ENCODE measurements at places on chromosomes 12 and 14. TPM values are rescaled to one million over a fixed set of nuclear protein-coding genes. Genes with fewer than 3 reads are reported as not detected.

Gene NDUFB1
- total RNA-seq: 122 TPM

Gene ACOT6
- not detected for total RNA-seq

Gene SLC4A8
- total RNA-seq: 1.1 TPM

Gene AQP2
- not detected for total RNA-seq

DNA sequence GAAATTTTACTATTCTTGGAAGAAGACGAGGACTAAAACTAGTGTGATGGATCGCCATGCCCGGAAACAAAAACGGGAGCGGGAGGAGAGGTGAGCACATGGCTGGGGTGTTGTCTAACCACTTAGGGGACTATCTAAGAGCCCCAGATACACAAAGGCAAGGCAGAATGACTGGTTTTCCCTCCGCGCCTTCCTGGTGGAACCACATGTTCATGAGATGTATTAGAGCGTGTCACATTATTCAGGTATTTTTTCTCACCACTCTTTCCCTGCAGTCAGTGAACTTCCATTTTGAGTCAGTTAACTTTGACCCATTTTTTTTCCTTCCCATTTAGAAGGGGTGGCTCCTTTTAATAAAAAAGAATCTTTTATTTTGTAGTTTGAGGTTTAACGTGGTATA is 68.8 kb upstream of the TRAF3 start:
- no peak for DNase-seq
- H3K36me3 ChIP-seq: peaks cover 14% of the 10 kb centered on the region
- no peak overlapping the region for H3K27ac ChIP-seq
- no peaks in the 10 kb centered on the region for H3K27me3 ChIP-seq

GRCh38 chr12:96140174-96140573 is 54.0 kb upstream of the ELK3 start:
- DNase-seq: no peak
- H3K27ac ChIP-seq: no peak overlapping the region
- H3K36me3 ChIP-seq: no peaks in the 10 kb centered on the region

GRCh38 chr12:29455087-29455486 is 42.4 kb downstream of the OVCH1 start:
- no peak overlapping the region for H3K4me3 ChIP-seq
- DNase-seq: no peak
- H3K27ac ChIP-seq: no peak overlapping the region
- H3K36me3 ChIP-seq: no peaks in the 10 kb centered on the region
- peaks cover 18% of the 10 kb centered on the region for H3K27me3 ChIP-seq

GRCh38 chr12:30695199-30696102 is at the start of gene IPO8:
IPO8 (minus strand) TSS chr12:30695869; CDS start chr12:30695647, 222 bp downstream.
- DNase-seq: peak; percentile 90
- H3K27me3 ChIP-seq: no peaks in the 10 kb centered on the region
- peak within 1 kb of the TSS; percentile 88 for H3K4me3 ChIP-seq
- H3K36me3 ChIP-seq: peaks cover 20% of the 10 kb centered on the region
- H3K27ac ChIP-seq: peak within 1 kb of the TSS; percentile 74
- H3K4me1 ChIP-seq: peaks cover 28% of the 10 kb centered on the region

- H3K27ac ChIP-seq: peak overlapping the region; percentile 55
- no peaks in the 10 kb centered on the region for H3K27me3 ChIP-seq
- H3K4me3 ChIP-seq: peak overlapping the region; percentile 98
- peak; percentile 78 for DNase-seq
- peaks cover 21% of the 10 kb centered on the region for H3K4me1 ChIP-seq
These were observed 4.4 kb downstream of the RNF10 start for GRCh38 chr12:120538281-120539156.

GRCh38 chr14:96564389-96564788 is 62.2 kb downstream of the PAPOLA start:
- H3K4me1 ChIP-seq: no peaks in the 10 kb centered on the region
- H3K27ac ChIP-seq: no peak overlapping the region
- DNase-seq: no peak
- no peak overlapping the region for H3K4me3 ChIP-seq
- H3K27me3 ChIP-seq: no peaks in the 10 kb centered on the region
- peaks cover 31% of the 10 kb centered on the region for H3K36me3 ChIP-seq

DNA sequence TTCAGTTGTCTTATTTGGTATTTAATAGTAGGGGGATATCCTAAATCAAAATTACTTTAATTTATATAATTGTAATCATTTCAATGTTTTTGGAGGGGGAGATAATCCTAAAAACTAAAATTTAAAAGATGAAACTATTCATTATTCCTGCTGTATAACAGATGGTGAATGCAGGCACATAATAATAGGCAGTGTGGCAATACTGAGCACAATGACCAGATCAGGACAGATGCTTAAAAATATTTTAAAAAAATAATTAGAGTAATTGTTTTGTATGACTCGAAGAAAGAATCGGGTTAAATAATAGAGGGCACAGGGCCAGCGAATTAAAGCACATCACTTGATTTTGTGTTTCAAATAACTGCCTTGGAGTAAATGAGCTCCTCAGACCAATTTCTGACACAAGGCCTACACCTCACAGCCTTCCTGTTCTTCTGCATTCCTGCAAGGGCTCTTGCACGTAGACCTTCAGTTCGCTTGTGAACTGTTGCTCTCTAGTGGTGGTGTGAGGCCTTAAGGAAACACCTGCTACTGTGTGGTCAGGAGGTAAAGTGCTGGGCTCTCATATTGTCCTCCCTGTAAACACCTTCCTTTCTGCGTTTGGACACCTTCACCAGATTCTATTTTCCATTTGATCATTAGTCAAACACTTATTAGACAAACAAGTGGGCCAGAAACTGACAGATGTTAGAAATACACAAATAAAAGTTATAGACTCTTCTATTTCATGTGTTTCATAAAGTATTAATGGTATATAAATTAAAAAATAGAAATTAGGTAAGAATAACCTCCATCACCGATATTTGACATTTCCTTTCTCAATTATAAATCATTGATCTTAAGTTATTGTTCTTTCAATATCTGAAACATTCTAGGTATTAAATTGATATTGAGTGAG is 29.3 kb upstream of the KLRF1 start:
- no peak overlapping the region for H3K27ac ChIP-seq
- no peaks in the 10 kb centered on the region for H3K27me3 ChIP-seq
- H3K36me3 ChIP-seq: no peaks in the 10 kb centered on the region

DNA sequence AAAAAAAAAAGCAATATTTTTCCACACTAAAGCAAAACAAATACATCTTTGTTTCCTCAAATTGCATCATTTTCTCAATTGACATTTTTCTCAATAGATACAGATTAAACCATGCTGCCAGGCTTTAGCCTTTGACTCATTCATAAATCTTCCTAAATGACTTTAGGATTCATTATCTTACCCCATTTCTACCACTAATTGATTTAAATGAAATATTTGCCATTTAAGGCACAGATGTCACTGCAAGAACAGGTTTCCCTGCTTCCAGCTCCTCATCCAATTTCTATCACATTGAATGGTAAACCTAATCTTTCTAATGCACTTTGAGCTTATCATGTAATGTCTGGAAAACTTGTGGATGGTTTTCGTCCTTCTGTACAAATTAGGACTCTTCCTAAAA is 298.7 kb downstream of the RPL10L start:
- H3K4me1 ChIP-seq: no peaks in the 10 kb centered on the region
- H3K36me3 ChIP-seq: no peaks in the 10 kb centered on the region
- H3K27me3 ChIP-seq: no peaks in the 10 kb centered on the region
- H3K4me3 ChIP-seq: no peak overlapping the region
- no peak for DNase-seq

DNA sequence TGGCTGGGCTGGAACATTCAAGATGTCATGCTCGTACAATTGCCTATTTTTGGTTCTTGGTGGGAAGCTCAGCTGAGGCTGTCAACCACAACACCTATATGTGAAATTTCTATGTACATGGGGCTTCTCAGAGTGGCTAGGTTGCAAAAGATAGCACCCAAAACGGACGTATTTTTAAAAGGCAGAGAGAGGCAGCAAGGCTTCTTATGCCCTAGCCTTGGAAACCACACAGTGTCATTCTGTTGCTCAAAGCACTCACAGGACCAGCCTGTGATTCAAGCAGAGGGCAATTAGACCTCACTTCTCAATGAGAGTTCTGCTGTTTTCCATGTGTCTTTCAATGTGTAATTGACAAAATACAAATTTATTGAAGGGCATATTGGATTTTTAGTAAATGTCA is 134.0 kb downstream of the GXYLT1 start:
- H3K27ac ChIP-seq: no peak overlapping the region
- H3K36me3 ChIP-seq: no peaks in the 10 kb centered on the region
- no peak for DNase-seq
- no peaks in the 10 kb centered on the region for H3K27me3 ChIP-seq

DNA sequence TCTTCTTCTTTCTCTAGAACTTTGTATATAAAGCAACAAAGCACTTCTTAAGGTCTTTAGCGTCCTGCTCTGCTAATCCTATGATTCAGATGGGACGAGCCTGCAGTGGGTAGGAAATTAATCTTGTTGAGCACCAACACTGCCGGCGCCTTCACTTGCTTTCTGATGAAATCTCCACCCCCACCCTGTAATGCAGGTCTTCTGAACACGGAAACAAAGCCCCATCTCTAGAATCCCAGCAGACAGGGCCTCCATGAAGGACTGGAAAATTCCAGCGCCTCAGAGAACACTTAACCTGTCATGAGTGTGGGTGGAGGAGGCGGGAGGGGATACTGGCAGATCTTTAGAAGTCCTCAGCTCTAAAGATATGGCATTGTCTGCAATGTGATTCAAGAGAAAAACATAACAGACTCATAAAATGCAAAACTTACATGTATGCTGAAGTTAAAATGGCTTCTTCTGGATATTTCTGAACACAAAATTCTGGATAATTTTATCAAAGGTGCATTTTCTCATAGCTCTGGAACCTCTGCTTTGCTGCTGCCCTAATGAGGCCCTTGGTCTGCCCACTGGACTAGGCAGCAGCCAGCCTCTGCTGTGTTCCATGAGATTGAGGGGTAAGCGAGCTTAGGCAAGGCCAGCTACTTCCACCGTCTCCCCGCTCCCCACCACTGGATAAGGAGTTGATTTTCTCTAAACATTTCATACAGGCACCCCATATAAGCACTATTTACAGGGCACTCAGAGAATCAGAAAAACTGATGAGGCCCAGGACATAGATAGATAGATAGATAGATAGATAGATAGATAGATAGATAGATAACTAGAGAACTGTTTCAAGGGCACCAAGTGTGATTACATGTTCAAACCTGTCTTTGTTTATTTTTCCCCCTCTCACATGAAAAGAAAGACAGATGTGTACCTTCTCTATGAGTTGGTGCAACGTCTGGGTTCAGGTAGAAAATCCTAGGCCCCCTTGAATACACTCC is 43.1 kb downstream of the ZFP36L1 start:
- no peak overlapping the region for H3K27ac ChIP-seq
- DNase-seq: no peak
- H3K36me3 ChIP-seq: no peaks in the 10 kb centered on the region
- no peaks in the 10 kb centered on the region for H3K4me1 ChIP-seq
- no peak overlapping the region for H3K4me3 ChIP-seq
- peaks cover 14% of the 10 kb centered on the region for H3K27me3 ChIP-seq

DNA sequence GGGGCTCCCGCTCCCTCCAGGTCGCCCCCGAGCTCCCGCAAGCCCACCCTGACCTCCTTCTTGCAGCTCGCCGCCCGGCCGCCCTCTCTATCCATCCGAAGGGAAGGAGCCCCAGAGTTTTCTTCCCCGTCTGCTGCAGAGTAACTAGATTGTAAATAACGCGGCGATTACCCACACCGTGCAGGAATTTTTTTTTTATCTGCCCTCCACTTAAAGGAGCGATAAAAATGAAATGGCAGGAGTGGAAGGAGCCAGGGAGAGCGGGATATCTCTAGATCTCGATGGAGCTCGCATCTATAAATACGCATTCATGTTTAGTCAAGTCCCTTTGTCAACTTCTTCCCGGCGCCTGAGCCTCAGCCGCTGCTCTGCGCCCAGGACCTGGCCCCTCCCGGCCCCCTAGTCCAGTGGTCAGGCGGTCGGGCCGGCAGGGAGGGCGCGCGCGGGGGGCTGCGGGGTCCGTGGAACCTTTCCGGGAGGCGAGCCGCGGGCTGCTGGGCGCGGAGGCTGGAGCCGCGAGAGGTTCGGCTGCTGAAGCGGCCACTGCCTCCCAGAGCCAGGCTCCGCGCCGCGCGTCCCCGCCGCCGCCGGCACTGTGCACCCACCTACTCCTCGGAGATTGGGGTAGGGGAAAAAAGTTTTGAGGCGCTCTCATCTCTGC is 386.0 kb downstream of the BCAT1 start:
- peak overlapping the region; percentile 64 for H3K27ac ChIP-seq
- peaks cover 25% of the 10 kb centered on the region for H3K36me3 ChIP-seq
- peak overlapping the region; percentile 86 for H3K4me3 ChIP-seq
- peaks cover 19% of the 10 kb centered on the region for H3K4me1 ChIP-seq
- peaks cover 63% of the 10 kb centered on the region for H3K27me3 ChIP-seq

DNA sequence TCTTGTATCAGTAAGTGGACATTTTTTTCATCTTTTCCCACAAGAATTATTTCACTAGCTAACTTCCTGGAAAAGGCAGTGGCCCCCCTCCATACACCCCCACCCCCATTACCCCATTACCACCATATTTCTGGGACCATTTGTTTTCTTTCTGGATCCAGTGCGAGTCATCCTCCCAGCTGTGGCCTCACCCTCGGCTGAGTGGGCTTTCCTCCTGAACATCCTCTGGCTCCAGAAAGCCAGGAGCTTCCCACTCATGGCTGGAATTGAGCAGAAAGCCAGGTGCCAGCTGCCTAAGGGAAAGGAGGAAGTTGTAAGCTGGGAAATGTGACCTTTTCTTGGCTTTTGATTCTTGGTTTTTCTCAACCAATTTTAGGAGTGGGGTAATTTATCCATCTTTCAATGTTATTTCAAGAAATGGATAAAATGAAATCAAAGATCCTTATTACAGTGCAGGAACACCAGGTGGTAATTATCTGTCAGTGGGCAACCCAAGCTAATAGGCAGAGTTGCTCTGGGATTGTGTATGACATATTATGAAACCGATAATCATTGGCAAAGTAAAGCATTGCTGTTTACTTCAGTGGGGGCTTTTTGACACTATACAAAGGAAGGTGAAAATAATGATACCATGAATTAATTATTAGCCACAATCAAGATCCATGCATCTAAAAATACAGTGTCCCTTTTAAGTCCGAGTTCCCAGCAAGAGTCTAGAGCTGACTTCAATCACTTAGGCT is 124.6 kb downstream of the KICS2 start:
- no peak overlapping the region for H3K27ac ChIP-seq
- DNase-seq: no peak
- peaks cover 10% of the 10 kb centered on the region for H3K36me3 ChIP-seq
- H3K4me1 ChIP-seq: no peaks in the 10 kb centered on the region

DNA sequence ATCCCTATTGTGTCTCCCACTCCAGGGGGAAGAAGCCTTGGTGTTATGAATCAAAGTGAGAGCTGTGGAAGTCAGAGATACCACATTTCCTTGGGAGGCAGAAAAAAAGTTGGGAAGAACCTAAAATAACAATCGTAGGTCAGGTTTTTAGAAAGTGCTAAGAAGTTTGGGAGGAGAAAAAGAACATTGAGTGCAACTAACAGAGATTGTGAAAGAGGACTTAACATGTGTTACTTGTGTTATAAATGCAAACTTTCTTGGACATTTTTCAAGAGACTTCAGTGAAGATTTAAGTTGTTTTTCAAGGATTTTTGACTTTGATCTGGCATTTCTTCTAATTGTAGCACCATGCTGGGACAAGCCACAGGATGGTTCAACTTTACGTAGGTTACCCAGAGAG is 7.8 kb upstream of the ERP27 start:
- H3K27ac ChIP-seq: no peak overlapping the region
- peaks cover 44% of the 10 kb centered on the region for H3K4me1 ChIP-seq
- no peak for DNase-seq
- H3K36me3 ChIP-seq: peaks cover 4% of the 10 kb centered on the region
- no peak overlapping the region for H3K4me3 ChIP-seq

GRCh38 chr12:57096099-57096572 is 7.2 kb downstream of the NAB2 start:
- H3K36me3 ChIP-seq: peaks cover 86% of the 10 kb centered on the region
- H3K4me3 ChIP-seq: no peak overlapping the region
- no peaks in the 10 kb centered on the region for H3K27me3 ChIP-seq
- DNase-seq: no peak
- peaks cover 32% of the 10 kb centered on the region for H3K4me1 ChIP-seq
